ENCODE measurements at places on chromosomes 5 and 9. TPM values are rescaled to one million over a fixed set of nuclear protein-coding genes. Genes with fewer than 3 reads are reported as not detected.

Gene GRM6
- total RNA-seq, result not detected

Gene ANKRD31
- not detected for total RNA-seq

Gene FOXD4L6
- total RNA-seq, result not detected

GRCh38 chr9:129606161-129607026, 14.5 kb downstream of the C9orf50 start:
- DNase-seq, result peak; percentile 82

Gene IRGM
- not detected for total RNA-seq

DNA sequence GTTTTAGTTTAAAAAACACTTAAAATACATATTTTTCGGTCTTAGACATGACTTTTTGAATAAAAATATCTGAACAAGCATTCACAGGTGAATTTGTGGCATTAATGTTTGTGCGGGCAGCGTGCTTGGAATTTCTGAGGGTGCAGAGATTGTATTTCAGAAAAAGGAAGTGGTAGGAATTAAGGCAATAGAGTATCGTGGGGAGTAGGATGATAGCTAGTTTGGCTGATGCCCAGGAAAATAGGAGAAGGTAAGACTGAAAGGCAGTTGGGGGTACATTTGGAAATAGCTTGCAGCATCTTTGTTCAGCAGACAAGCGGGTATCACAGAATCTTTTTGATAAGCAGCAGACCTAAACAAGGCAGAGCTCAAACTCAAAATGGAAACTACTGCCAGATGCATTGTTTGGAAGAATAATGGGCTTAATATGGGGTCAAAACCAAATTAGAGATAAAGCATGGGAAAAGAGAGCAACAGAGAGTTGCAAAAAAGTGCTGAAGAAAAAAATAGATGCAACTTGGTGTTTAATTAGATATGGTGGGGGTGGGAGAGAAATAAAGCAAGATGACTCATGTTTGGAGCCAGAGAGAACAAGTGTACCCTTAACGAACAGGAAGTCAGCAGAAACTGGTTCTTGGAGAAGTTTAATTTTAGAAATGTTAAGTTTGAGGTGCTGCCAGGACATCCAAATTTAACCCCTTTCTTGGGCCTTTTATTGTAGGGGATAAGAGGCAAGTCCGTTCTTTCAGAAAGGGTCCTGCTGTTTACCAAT, 85.7 kb upstream of the ARRDC3 start:
- DNase-seq, result no peak

DNA sequence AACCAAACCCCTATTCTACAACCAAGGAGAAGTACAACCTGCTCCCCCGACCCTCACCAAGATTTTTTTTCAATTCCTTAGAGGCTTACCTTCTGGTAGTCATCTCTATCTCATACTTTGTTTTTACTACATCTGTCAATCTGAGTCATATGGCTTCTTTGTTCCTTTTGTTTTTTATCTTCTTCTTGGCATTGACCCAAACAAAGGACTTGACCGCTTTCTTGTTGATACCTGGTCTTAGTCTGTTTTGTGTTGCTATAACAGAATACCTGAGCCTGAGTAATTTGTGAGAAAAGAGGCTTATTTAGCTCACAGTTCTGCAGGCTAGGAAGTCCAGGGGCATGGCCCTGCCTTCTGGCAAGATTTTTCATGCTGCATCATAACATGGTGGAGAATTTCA, 352.7 kb downstream of the MLLT3 start:
- no peak for DNase-seq

DNA sequence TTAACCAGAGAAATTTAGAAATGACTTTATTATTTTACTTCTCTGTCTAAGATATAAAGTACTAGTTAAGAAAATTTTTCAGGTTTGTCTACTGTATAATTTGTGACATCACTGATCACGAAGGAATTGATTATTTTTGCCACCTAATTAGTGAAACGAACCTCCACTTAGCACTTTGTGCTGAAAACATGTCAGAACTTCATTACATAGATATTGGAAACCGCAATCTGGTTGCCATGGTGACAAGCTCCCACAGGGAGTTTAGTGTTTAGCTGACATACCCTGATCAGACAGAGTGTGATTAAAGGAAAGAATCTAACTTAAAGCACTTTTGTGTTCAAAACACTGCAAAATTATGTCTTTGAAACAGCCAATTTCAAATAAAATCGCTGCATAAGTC, 668.4 kb upstream of the CCNG1 start:
- no peak for DNase-seq

DNA sequence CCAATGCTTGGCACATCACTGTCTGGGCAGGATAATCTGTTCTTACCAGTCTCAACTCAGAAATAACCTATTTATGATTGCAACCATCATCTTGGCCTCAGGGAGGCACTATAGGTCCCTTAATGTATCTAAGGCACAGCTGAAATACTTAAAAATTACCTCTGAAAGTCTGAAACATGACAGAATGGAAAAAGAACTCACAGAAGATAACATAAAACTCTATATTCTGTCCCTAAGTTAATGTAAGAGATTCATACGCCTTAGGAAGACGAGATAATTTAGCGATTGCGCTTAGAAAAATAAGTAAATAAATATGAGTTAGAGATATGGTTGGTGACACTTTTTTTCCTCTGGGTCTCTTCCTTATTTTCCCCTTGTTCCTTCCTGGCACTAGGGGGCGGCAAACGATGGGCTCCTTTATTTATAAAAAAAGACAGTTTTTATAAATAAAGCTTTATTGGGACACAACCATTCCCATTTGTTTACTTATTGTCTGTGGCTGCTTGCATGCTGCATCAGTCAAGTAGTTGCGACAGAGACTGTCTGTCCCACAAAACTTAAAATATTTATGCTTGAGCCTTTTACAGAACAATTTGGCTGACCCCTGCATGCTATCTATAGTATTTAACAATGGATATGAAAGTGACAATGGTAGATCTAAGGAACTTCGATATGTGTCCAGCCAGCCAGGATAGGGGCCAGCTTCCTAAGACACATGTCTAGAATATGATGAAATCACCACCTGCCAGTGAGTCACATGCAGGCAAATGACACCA, 79.6 kb downstream of the PDE4D start:
- DNase-seq, result no peak

- no peak for DNase-seq
Measured at GRCh38 chr9:75975071-75975470, 84.6 kb downstream of the PCSK5 start.

Gene ROR2
- total RNA-seq, result 0.15 TPM

DNA sequence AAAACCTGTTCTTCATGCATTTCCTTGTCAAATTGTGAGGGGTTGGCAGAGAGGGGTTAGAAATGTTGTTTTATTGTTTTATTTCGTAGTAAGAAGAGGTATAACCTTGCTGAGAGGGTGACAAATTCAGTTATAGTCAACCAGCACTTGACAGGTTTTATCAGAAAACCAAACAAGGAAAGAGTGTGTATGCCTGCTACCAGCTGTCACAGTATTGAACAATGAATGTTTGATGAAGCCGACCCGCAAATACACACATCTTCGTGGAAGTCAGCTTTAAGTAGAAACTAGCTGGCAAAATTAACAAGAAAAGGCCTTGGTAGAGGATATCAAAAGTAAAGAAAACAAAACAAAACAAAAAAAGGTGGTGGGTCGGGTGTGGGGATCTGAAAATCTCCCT, 214.6 kb upstream of the TLE4 start:
- no peak for DNase-seq

DNA sequence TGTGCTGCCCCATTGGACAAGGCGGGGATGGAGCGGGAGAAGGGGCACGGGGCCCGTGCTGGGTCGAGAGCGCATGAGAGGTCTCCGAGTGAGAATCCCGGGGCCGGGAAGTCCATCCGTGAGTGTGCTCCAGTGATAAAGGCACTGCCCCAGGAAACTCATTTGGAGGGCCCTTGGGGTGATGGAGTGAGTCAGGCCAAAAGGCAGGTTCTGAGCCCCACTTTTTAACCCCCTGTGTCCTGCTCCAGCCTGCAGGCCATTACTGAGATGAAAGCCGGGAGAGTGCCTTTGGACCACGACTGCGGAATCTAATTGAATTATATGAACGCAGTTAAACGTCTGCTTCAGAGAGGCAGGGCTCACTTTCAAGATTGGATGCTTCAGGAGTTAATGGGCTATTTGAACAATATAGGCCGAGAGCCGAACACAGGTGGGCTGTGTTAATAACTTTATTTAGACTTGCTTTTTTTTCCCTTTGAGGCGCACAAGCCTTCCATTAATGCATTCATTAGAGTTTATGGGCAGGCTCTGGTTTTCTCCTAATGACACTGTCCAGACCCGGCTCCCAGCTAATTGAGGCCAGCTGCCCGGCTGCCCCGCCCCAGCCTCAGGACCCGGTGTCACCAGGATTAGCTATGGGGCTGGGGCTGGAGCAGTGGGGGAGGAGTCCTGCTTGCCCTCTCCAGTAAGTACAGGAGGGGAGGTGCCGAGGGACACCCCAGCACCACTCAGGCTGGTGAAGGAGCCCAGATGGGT, 79.1 kb upstream of the LMX1B start:
- DNase-seq, result no peak

DNA sequence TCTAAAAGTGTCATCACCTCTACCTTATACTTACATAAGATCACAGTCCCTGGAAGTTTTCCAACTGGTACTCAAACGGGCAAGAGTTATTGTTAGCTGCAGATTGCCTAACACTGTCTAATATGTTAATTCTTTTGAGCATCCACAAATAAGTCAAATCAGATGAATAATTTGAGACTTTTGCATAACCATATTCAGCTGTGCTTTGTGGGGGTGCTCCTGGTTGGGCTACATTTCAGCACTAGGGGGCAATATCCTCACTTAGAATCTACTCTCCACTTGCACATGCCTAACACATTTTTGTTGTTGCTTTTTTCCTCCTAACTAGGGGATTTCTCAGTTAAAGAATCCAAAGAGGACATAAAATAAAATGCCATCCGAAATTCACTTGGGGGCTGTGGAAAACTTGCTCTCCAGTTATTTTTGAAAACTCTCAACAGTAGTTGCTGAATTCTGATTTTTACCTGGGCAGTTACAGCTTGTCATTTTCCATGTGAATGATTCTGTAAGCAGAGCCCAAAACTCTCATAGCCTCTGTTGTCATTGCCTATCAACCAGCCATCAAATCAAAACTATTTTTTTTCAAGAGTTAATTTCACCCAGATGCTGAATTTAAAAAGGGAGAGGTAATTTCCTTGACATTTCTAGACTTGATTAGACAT, 71.5 kb downstream of the TRIM36 start:
- DNase-seq, result no peak

GRCh38 chr5:72692651-72693442, 123.6 kb upstream of the TNPO1 start:
- no peak for DNase-seq

Gene ARHGEF39
- 0.40 TPM for total RNA-seq

- no peak for DNase-seq
Measured at GRCh38 chr5:126780165-126780827, 3.4 kb downstream of the LMNB1 start.

DNA sequence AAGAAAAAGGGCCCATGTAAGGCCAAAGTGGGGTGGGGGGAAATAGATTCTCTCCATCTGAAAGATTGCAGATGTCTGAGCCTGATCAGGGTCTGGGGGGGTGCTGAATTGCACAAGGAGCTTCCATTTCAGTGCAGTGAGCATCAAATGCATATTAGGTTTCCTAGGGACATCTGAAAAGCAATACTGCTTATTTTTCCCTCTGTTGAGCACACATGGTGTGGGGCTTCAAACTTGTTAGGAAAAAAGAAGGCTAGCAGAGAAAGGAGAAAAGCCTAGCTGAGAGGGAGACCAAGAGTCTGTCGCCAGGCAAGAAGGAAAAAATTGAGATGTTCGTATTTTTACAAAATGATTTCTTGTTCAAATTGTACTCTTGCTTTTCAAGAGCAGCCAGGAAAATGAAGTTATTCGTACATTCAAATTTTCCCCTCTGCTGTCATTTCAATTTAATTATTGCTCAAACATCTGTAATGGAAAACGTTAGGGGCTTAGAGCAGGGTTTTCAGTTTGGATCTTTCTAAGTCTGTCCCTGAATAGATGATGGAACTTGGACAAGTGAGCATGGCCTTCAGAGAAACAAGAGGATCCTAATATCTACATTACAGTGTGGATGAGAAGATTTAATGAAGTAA, 191.9 kb upstream of the GAS1 start:
- DNase-seq, result no peak

Gene TUSC1
- total RNA-seq, result 4.2 TPM

- no peak for DNase-seq
Measured at GRCh38 chr9:78406146-78406545, 109.2 kb downstream of the PSAT1 start.

GRCh38 chr9:114769624-114770023, 36.2 kb downstream of the TNFSF15 start:
- no peak for DNase-seq

All from left lobe of liver (tissue), 2 donors.